ENCODE measurements at places on chromosomes 3 and 15.
A peak's percentile ranks its signal among the peaks of the same experiment; 100 is the strongest.

- DNase-seq, result peak; percentile 65
Measured at GRCh38 chr3:49553692-49554632, at the start of gene BSN. BSN (plus strand) TSS chr3:49554477; CDS start chr3:49554603, 126 bp downstream.

GRCh38 chr15:61879219-61879618 lies 181.0 kb downstream of the VPS13C start:
- DNase-seq, result no peak

DNA sequence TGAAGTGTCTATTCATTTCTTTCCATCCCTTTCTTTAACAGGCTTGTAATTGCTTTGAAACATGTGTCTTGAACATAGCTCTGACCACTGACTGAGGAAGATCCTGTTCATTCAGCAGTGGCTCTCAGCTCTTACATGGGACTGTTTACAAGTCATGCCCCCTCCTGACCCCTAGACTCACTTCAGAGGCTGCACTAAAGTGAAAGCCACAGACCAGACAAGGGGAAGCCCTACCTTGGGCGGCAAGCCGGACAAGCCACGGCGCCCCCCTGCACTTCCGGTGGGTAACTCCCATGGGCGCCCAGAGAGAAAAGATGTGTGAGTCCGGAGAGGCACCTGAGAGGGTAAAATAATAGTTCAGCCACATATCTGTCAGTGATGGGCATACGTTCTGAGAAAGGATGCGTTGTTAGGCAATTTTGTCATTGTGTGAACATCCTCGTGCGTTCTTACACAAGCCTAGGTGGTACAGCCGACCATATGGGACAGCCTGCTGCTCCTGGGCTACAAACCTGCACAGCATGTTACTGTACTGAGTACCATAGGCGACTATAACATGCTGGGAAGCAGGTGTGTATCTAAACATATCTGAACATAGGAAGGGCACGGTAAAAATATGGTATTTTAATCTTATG lies 116.2 kb downstream of the CHSY1 start:
- no peak for DNase-seq

DNA sequence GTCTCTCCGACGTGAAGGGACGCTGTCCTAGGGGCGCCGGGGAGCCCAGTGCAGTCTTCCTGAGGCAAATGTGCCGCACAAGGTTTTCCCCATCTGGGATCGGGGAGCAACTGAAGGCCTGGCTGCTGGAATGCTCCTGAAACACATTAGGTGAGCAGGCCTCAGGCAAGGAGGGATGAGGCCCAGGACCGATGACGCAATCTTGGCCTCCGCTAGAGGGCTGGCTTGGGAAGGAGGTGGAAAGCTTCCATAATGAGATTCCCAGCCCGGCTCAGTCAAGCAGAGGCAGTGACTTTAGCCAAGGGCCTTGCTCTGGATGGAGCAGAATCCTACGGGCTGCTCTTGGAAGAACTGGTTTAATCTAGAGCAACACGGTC lies 50.8 kb downstream of the CPN2 start:
- DNase-seq, result no peak

- DNase-seq, result no peak
Measured at GRCh38 chr3:178837512-178837911, 234.1 kb downstream of the ZMAT3 start.

- DNase-seq, result no peak
Measured at GRCh38 chr15:48222627-48223026, 16.5 kb downstream of the SLC12A1 start.

DNA sequence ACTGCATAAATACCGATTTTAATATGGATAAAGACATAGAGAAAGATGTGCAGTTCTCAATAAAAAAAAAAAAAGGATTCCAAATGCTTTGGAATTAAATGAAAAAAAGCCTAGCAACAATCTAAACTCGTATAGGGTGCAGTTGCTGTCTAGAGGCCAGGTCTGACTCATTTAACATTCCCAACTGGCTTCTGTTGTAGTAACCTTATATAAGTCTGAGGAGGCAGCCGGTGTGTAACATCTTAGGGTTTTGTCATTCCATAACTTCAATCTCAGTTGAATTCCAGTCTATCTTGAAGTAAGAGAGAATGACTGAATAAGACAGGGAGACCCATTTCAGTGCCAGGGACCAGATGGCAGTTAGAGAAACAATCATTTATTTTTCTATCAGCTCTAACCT lies 6.5 kb downstream of the PDCD10 start:
- DNase-seq, result no peak

GRCh38 chr3:44411031-44411645 lies 66.3 kb downstream of the ZNF445 start:
- no peak for DNase-seq

- no peak for DNase-seq
Measured at GRCh38 chr15:36777926-36778325, 198.5 kb downstream of the CDIN1 start.

- DNase-seq, result no peak
Measured at GRCh38 chr3:11476735-11477144, 167.0 kb downstream of the VGLL4 start.

DNA sequence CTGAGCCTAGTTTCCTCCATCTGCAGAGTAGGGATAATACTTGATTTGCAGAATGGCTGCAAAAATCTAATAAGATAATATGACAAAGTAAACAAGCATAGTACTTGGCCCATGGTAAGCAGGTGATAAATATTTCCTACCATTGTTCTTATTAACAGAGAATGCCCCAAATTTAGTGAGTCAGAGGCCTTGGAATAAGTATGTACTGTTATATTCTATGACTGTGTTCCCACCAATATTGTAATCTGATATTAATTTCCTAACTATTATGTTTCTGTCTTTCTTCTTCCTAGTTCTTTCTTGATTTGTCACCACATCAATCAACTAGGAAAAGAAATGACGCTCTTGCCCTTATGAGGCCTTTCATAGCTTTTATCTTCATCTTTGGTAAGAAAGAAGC lies 178.4 kb upstream of the SLC2A2 start:
- DNase-seq, result no peak

DNA sequence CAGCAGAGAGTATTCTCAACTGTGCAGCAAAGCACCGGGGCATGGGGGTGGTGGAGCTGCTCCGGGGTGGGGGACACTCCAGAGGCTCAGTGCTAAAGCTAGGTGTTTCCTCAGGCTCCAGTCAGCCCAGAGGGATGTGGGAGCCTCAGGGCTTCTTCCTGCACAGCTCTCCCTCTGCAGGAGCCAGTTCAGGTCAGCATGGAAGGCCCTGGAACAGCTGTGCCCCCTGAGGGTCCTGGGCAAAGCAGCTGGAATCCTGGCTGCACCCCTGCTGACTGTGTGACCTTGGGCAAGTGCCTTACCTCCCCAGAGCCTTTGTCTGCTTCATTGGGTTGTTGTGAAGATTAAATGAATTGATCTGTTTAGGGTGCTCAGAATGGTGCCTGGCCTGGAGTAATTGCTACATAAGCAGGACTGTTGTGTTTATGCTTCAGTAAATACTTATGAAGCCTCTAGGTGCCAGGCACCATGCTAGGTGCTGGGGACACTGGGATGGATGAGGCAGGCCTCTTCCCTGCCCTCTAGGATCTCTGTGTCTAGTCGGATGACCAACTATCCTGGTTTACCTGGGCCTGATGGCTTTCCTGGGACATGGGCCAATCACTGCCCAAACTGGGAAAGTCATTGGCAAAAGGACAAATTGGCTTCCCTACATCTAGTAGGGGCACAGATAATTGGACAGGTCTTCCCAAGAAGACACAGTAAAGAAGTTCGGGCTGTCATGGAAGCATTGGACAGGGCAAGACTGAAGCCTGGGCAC lies 64.2 kb upstream of the LCTL start:
- DNase-seq, result no peak

- DNase-seq, result no peak
Measured at GRCh38 chr3:19901337-19901736, 32.7 kb downstream of the EFHB start.

DNA sequence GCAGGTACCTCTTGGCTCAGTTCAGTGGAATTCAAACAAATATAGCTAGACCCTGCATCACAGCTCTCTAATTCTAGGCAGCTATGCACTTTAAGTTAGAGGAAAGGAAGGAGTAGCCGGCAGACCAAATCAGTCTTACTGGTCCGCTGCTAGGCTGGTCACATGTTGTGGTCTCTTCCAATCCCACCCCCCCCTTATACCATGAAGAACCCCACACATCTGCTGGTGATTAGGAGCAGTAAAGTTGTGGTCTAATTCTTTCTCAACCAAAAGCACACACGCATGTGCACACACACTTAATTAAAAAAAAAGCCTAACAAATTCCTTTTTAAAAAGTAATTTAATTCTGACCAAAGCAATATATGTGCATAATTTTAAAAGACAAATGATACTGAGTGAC lies 16.7 kb upstream of the SH3GL3 start:
- no peak for DNase-seq

Data from RPMI8226 (cell line).